A549 treated with ZK216348 at 1 μM for 4 hours (cell line): ENCODE measurements at places on chromosomes 12 and 14. TPM values are rescaled to one million over a fixed set of nuclear protein-coding genes. Genes with fewer than 3 reads are reported as not detected.

NPC2 gene
- total RNA-seq: 214 to 262 TPM (median 229 TPM) in 5 replicates

EID3 gene
- 6.3 to 9.3 TPM (median 7.0 TPM) in 5 replicates for total RNA-seq

DGKA gene
- total RNA-seq: 13.8 to 21.2 TPM (median 19.1 TPM) in 5 replicates

MFAP5 gene
- 0.14 TPM in 1 of 5 replicates, not detected in the others for total RNA-seq

TCL1B gene
- not detected in 5 replicates for total RNA-seq

AICDA gene
- total RNA-seq: 0.12 to 0.31 TPM (median 0.22 TPM) in 4 of 5 replicates, not detected in the other

PTPN21 gene
- total RNA-seq: 7.5 to 10.1 TPM (median 9.6 TPM) in 5 replicates

GALC gene
- 9.5 to 13.2 TPM (median 12.2 TPM) in 5 replicates for total RNA-seq
